ENCODE measurements at places on chromosomes 16 and 17.

GRCh38 chr16:68792465-68793324, 50.6 kb upstream of the TANGO6 start:
- DNase-seq, result no peak

GRCh38 chr16:51508490-51509212, 357.6 kb upstream of the SALL1 start:
- no peak for DNase-seq

- DNase-seq, result no peak
These were observed 346.6 kb upstream of the CCL2 start for GRCh38 chr17:33908363-33909064.

DNA sequence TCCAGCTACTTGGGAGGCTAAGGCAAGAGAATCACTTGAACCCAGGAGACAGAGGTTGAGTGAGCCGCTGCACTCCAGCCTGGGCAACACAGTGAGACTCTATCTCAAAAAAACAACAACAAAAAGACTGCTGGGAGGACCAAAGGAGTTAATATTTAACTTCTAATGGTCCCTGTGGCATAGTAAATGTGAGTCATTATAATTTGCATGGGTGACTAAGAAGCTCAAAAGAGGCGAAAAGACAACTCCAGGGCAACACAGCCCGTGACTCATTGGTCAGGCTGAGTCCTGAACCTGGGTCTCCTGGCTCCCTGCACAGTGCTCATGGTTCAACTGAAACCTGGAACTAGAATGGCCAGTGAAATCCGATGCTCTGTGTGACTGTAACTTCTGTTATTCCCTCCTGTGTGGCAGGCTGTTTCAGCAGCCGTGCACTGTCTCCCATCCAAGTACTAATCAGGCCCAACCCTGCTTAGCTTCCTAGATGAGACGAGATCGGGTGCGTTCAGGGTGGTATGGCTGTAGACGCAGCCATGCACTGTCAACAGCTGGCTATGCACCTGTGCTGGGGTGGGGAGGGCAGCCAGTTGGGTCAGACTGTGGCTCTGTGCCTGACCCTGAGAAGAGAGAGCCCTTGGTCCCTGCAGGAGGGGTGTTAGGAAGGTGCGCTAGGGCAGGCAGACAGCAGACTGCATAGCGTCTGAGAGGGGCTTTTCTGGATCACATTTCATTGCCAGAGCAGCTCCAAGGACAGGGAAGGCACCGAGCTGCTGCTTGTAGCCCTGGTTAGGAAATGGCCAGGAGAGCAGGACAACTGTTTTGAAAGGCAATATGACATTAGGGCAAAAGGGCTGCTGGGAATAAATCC, 14.5 kb upstream of the GPRC5C start:
- DNase-seq, result no peak

- no peak for DNase-seq
These were observed 54.2 kb upstream of the IL34 start for GRCh38 chr16:70592106-70592571.

DNA sequence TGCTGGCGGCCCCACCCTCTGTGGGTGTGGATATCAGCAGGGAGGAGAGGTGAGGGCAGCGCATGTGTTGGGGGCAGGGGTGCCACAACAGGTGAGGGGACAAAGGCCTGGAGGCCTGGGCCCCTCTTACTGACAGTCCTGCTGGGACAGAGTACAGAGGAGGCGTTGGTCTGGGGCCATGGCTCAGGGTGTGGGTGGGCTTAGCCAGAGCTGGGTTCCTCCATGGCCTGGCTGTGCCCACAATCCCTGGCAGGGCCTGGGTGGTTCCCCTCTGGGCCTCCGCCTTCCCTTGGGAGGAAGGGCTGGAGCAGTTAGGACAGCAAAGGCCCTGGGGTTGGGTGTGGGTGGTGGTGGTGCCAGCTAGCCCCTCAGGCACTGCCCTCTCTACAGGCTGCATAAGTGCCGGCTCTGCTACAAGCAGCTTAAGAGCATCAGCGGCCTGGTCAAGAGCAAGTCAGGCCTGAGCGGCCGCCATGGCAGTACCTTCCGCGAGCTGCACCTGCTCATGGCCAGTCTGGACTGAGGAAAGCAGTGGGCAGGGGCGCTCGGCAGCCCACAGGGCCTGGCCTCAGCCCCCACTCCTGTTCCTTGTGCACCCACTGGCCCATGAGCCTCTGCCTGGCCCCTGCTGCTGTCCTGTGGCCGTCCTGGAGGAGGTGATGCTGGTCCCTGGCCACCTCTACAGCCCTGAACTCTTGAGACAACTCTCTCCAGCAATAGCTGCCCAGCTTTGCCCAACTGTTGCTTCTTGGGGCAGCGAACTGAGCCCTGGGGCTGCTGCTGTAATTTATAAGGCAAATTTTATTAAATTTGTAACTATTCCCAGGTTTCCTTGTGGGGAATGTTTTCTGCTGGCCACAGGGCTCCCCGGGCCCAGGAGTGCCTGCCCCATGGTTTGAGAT, 21.1 kb downstream of the KATNB1 start:
- no peak for DNase-seq

Measured in omental fat pad (tissue), 4 donors.